DMS 273 treated with DMSO at 0.1 percent for 48 hours (cell line): ENCODE measurements at places on chromosomes 6 and 20.

DNA sequence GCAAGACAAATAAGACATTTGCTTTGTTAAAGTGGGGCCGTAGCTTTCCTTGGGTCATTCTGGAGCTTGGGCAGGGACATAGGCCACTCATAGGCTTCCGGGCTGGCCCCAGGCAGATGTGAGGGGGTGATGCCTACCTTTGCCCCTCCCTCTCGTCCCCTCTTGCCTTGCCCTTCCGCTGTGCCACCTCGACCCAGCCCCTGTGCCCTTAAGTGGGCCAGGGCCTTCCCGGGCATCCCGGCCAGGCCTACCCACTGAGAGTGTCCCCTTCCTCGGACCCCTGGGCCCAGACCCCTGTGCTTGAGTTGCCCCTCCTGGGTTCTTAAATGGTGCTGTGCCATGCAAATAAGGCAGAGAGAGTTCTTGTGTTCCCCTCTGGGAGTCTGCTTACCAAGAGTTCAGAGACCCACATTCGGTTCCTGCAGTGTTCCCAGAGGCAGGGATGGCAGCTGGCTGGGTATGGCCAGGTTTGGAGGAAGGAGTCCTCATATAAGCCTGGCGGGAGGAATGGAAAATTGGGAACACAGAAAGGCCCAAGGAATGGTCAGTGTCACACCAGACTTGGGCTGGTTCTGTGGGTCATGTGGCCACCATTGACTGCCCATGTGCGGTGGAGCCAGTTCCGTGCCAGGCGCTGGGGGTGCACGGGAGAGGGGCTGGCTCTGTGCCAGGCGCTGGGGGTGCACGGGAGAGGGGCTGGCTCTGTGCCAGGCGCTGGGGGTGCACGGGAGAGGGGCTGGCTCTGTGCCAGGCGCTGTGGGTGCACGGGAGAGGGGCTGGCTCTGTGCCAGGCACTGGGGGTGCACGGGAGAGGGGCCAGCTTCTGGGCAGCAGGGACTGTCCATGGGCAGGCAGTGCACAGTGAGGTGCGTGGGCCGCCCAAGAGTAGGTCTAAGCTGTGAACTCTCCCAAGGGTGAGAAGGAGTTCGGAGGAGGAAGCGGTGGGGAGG, 173.5 kb upstream of the SNX9 start:
- DNase-seq = no peak

GRCh38 chr20:13422637-13423036, 201.6 kb downstream of the ISM1 start:
- DNase-seq = no peak

GRCh38 chr20:47747669-47748031, 37.6 kb downstream of the SULF2 start:
- DNase-seq = peak; percentile 45

DNA sequence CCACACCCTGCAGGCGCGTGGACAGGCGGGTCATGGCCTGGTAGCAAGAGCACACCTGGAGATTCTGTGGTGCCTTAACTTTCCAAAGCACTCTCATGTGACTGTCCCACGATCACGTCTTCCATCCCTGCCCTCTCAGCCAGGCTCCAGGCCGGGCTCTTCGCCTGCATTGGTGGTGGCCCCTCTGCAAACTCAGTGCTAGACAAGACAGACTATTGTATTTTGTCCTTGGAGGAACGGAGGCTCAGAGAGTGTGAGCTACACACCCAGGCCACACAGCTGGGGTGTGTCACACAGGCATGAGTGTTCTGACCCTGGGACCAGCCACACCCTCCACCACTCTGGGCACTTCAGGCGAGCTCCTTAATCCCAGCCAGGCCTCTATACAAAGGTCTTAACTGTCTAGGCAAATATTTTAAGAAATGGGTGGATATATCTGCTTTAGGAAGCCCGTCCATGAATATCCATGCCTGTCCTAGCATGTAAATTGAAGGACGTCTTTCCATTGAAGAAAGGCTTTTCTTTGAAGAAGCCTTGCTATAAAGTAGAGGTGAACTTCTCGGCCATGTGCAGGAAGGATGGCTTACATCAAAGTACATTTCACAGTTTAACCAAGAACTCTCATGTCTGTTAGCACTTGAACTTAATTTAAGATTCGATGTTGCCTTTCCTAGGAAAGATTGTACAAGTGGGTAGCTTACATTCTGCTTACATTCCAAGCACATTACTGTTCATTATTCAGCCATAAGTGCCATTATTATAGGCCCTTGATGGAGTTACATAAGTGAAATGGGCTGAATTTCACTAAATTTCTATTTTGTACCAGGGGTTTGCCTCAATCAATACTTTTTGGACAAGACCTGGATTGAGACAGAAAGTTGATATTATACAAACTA, 263.9 kb downstream of the DLL1 start:
- no peak for DNase-seq

DNA sequence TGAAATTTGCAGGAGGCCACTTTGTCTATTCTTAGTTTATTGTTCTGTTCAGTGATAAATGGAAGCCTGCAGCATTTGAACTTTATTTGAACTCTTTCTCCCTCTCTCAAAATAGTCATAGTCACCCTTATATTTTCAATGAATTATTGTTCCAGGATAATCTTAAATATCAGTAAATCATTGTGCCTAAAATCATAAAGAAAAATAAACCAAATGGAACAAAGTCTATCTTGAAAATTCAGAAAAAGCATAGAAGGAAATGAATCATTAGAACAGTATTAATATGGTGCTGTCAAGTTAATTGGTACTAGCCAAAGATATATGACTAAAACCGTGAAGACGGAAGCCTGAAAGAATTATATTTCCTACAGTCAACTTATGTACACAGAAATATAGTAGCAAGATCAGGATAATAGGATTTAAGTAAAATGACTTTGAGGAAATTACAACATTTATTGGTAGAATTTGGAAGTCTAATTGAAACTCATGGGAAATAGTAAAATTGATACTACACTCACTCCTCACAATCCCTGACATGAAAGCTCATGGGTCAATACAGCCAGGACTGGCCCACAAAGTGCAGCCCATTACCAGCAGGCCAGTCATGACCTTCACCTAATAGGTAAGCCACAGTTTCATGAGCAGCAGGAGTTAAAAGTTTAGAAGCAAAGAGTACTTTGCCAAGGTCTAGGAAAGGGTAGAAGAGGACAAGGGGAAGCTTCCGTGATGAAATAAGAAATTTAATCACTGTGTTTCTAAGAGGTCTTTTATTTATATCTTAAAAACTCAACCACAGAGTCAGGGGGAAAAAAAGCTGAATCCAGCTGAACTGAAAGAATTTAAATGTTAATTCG, 119.9 kb upstream of the ENPP5 start:
- DNase-seq = no peak

GRCh38 chr6:142953373-142954273, 8.6 kb upstream of the HIVEP2 start:
- no peak for DNase-seq

DNA sequence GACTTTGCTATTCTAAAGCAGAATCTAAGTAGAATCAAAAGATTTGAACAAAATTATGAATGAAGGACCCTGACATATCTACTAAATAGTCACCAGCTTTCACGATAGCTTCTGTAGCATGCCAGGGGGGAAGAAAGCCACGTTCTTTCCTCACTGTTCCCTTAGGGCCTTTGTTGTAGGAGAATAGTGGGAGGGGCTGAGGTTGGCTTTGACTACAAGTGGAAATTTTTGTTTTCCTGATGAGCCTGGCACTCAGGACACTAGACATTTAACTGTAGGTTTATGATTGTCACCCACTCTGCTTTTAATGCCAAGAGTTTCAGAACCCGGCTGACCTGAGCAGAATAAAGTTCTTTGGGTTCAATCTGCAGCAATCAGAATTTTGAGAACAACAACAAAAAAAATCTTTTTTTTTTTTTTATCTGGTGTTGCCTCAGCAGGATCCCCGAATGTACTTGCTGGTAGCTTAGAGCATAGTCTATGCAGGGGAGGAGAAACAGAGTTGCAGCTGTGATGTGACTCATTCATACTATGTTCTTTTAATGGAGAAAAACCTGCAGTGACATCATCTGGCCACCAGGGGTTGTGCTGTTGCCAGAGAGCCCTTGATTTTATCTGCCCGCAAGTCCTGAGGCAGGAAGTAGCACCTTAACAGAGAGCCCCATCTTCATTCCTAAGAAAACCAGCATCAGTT, 38.5 kb downstream of the TPD52L1 start:
- peak; percentile 14 for DNase-seq

DNA sequence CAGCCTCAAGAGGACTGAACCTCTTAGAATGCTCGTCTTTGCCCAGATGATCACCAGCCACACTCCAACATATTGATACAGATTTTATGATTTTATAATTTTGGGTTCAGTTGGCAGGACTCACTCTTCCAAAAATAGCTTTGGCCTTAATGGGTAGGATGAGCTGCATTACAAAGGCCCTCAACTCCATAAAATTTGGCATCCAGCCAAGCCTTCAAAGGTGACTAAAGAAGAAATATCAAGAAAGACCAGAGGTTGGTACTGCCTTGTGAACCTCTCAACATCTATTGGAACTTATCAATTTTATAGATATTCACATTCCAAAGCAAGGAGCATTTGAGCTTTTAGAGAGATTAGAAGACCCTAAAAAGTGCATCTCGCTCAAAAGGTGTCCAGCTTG, 48.4 kb upstream of the SNAP25 start:
- DNase-seq = no peak

- no peak for DNase-seq
Observed at GRCh38 chr6:138817799-138818198, 21.9 kb downstream of the ECT2L start.

DNA sequence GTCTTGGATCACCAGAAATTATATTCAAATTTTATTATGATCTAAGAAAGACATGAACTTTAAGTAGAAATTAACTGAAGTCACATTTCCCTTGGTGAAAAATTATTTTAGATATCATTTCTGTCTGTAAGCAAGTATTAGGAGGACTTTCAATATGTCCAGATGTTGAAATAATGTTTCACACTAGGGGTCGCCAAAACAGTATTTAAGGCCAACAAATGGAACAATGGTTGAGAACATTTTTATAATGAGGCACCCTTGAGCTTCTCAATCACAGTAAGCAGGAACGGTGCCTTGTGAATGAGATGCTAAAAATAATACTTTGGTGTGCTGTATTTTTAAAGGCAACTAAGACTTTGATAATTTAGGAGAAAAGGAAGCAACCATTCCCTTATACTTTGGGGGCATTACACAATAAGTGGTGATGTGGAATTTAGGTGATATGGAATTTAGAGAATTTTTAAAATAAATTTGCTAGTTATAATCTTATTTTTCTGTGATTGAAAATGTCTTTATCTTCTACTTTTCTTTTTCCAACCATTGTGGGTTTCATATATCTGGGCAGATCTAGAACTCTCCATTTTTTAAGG, 9.6 kb upstream of the SF3B5 start:
- DNase-seq = peak; percentile 4

DNA sequence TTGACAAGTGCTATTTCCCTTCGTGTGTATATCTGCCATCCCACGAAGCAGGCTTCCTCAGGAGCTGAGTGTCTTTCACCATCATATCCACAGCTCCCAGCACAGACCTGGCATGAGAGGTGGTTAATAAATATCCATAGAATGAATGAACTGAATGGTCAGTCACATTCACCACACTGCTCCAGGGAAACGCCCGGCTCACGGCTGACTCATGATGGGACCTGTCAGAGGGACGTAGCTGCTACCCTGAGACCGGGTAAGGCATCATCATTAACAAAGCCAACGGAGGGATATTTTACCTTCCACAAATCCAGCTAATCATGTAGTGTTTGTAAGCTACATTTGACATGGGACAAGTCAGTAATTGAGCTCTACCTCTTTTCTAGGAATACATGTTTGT, 12.5 kb downstream of the AGPAT4 start:
- DNase-seq = no peak

DNA sequence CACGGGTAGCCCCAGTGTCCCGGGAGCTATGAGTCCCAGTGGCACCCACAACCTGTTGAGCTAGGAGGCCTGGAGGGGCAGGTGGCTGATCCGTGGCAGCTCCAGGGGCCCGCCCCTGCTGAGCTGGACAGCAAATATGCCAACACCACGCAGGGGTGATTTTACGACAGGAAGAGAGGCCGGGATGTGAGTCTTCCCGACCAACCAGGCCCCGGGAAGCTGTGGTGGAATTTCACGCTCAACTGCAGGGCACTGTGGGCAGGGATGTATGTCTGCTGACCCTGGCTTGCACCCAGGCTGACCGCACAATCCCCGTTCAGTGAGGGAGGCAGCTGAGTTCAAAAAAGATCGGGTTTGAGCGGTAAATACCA, 183.9 kb downstream of the ERMARD start:
- DNase-seq = no peak

GRCh38 chr6:159487636-159488035, 205.4 kb downstream of the SOD2 start:
- no peak for DNase-seq

DNA sequence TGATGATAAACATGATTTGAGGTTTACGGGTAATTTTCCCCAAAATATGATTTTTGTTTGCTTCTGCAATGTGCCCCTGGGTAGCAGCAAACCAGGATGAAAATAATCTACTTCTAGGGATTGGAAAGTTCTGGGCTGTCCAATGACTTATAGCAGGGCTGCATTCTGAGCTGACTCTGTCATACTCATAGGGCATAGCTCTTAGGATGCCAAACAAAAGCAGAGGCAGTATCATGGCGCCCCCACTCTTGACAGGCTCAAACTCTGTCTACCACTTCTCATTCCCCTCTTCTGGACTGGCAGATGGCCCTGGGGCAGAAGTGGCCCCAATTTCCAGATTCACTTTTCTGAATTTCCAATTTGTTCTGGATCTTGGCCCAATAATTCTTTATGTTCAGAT, 10.3 kb downstream of the SERPINB1 start:
- DNase-seq = no peak

GRCh38 chr20:50318710-50319109, 128.1 kb downstream of the CEBPB start:
- DNase-seq = no peak

DNA sequence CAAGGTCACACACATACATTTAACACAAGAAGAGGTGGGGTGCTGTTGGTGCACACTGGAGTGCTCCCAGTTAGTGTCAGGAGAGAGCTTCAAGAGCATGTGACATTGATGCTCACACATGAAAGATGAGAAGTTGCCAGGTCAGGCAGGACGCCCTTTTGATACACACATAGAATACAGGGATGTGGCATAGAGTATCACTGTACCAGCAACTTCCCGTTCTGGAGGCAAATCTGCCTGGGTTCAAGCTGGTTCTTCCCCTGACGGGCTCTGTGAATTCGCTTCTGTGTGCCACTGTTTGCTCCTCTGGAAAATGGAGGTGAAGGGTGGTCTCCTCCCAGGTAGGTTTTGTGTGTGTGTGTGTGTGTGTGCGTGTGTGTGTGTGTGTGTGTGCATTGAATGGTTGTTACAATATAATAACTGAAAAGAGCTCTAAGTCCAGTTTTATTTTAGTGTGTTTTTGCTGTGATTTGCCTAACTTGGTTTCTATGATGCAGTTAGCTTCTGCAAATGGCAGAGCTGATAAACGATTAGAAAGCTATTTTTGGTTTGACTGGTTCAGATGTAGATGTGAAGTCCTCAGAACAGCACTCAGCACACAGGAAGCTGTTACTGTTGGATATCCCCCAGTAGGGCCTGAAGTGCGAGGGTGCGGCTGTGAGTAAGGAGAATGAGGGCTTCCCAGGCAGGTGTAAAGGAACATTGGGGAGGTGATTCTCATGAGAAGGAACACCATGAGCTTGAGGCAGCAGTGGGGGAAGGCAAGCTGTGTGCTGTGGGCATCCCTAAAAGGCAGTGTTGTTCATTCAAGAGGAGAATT, 53.4 kb downstream of the HIVEP1 start:
- no peak for DNase-seq

- DNase-seq = no peak
Observed at GRCh38 chr6:19613678-19614077, 223.5 kb upstream of the ID4 start.

GRCh38 chr6:55836481-55836880, 38.9 kb downstream of the BMP5 start:
- DNase-seq = no peak
